PC-3 (cell line): ENCODE measurements at places on chromosomes 16 and 17. TPM values are rescaled to one million over a fixed set of nuclear protein-coding genes. Genes with fewer than 3 reads are reported as not detected.

- DNase-seq: no peak
Measured at GRCh38 chr16:30084816-30085159, 6.9 kb downstream of the TBX6 start.

The MMP28 gene
- total RNA-seq: 1.6 and 2.4 TPM in 2 replicates

DNA sequence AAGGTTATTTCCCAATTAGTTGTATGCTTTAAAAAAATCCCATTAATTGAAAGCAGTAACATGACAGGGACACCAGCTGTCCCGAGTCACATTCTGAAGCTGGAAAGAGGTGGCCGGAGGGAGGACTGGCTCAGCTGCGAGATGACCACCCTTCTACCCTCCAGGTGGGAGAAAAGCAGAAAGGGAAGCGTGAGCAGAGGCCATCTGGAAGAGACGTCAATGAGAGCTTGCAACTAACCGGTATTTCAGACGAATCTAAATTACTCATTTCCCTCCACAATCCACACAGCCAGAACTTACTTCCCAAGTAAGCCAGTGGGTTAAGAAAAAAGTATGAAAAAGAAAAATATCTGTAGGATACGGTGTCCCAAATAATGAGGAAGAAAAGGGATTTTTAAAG, 28.5 kb upstream of the SLC38A8 start:
- DNase-seq: no peak

DNA sequence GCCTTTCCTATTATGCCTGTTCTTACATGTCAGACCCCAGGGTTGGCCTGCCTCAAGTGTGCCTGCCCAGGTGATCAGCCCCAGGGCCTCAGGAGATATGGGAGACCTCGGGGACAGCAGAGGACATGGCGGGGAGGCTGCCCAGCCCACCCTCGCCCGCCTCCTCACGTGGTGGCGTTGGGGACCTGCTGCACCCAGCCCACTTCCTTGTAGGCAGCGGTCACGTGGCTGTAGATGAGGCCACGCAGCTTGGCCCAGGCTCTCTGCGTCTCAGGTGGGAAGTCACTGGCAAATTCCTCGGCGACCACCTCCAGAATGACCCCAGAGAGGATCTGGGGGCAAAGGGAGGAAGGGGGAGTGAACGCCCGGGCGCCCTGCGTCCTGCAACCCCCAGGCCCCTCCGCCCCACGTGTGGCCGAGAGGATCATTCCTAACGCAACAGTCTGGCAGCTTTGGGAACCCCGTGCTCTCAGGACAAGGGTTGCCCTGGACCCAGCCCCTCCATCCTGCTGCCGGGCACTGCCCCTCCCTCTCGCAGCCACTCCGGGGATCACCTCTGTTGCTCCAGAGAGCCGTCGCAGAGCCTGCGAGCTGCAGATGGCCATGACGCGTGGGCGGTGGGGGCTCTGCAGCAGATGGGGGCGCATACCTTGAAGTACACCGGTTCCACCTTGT, 6.6 kb downstream of the CYGB start:
- DNase-seq: no peak

The KRT32 gene
- 1.5 TPM in 2 replicates for total RNA-seq

GRCh38 chr16:164827-165538, 795 bp upstream of the HBM start:
- DNase-seq: no peak
